ENCODE measurements at places on chromosomes 2 and 18.

- DNase-seq: no peak
Measured at GRCh38 chr2:11577101-11577883, 43.4 kb downstream of the GREB1 start.

DNA sequence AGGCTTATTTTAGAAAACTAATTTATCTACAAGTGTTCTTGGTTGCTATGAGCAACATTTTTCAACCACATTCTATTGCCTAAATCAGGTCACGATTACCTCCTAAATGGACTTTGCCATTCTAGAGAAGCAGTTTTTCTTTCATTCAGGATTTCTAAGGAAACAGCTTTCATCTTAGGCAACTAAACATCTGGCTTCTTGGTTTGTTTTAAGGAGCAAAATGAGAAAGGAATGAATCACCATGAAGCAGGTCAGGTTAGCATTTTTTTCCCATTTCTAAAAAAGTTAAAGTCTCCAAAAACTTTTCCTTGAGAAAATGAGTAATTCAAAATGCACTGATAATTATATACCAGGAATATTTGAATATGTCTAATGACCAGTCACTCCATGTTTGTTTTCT lies 114.8 kb downstream of the GAREM1 start:
- DNase-seq: no peak

- no peak for DNase-seq
Measured at GRCh38 chr2:67991456-67991855, 71.3 kb downstream of the C1D start.

DNA sequence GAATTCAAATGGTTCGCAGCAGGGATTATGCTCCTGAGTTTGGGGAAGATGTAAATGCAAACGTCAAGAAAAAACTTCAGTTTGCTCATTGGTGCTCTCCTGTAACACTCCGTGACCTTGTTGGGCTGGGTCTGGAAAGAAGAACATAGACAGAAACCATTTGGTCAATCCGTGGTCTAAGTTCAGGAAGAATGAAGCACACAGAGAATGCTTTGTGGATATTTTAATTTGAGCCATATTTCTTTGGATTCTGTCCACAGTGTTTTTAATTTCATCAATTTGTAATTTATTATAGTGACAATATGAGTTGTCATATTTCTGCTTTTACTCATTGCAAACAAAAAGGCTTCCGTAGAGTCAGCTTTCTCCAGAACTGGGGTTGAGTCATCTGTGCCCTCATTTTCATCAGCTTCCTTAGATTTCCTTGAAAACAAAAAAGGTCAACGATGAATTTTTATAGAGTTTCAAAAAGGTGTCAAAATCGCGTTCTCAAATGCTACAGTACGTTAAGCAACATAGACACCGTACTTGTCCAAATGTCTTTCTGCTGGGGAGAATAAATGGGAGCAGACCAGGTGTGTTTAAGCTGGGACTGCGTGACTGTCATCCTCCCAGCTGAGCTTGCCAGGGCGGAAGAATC lies 606.4 kb downstream of the RNF144A start:
- no peak for DNase-seq

DNA sequence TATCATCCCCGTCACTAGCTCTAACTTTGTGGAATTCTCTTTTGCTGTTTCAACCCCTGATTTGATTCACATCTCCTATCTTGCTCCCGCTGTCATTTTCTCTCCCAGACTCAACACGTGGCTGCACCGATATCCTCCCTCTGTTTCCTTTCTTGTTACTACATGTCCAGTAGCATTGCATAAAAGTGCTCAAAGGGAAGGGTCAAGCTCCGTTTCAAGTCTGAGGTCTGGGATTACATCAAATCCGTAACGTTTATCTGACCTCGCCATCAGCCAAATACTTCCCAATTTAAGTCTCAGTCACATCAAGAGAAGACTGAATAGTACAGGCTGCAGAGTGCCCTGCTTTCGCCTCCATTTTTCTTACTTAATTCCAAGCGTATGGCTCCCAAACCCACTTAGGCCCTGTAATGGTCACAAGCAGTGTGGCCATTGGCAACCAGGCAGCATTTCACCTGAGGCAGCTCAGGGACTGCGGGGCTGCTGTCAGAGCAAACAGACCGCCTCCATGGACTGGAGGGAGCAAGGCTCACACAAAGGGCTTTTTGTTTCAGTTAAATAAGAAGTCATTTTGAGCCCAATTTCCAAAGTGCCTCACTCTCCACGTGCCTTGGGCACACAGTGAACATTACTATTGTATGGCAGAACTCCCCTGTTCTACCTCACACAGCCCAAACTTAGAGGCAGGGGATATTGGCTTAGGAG lies 217.8 kb downstream of the BCL11A start:
- no peak for DNase-seq

- DNase-seq: no peak
Measured at GRCh38 chr2:164697688-164698461, 76.6 kb upstream of the GRB14 start.

GRCh38 chr2:144358979-144359541 lies 160.9 kb downstream of the ZEB2 start:
- DNase-seq: no peak

- no peak for DNase-seq
Measured at GRCh38 chr18:49486606-49486952, 455 bp downstream of the C18orf32 start.

DNA sequence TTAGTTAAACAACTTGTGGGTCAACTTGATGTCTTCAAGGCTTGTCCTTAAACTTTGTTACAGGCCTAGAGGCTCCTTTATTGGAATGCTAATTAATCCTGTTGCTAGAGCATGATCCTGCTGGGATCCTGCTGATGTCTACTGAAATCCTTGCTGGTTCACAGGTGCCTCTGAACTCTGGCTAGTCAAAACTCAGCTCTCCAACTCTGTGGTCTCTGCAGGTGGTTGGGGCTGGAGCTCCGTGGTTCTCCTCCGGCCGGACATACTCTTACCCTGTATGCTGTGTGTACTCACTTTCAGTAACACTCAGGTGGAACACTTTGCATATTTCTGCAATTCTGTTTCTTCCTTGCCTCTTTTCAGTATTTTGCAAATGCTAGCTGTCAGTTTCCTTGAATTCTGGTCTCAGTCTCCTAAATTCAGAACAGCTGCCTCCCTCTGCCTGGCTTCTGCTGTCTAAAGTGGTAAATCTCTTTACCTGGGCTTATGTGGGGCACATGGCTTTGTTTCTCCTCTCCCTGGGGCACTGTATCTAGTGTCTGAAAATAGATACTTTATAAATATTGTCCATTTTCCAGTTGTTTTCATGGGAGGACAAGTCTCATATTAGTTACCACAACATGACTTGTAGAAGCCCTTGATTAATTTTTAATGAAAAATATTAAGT lies 113.0 kb downstream of the ATP9B start:
- no peak for DNase-seq

GRCh38 chr2:53432936-53433335 lies 334.7 kb upstream of the CHAC2 start:
- no peak for DNase-seq

DNA sequence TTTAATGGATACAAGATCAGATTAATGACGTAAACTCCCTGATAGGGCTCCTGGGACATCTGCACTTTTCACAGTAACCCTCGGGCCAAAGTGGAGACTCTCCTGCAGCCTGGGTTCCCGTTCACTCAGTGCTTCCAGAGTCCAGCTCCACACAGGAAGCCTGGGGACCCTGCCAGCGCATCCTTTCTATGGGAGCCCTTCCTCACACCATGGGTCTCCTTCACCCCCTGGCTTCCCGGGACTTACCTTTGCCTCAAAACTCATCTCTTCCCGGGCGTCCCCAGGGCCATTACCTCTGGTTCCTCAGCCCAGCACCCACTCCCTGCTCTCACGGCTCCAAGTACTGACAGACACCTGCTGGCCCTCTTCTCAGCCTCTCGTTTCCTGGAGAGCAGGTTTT lies 40.7 kb upstream of the KLF11 start:
- DNase-seq: no peak

GRCh38 chr2:71923887-71924533 lies 223.7 kb downstream of the CYP26B1 start:
- peak; percentile 10 for DNase-seq

GRCh38 chr2:64809216-64809615 lies 155.5 kb upstream of the SERTAD2 start:
- DNase-seq: no peak

DNA sequence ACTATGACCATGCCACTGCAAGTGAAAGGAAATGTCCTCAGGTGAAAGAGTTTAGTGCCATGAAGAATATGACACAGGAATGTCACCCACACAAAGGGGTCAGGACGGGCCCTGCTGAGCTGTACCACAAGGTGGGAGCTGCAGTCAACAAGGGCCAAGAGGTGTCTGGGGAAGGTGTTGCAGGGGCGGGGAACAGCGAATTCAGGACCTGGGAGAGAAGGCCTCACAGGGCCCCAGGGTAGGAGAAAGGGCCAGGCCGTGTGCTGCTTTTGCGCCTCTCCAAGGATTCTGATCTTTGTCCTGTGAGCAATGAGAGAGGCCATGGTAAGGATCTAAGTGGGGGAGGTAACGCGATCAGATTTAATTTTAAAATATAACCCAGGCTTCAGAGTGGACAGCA lies 23.6 kb downstream of the CYB5A start:
- no peak for DNase-seq

DNA sequence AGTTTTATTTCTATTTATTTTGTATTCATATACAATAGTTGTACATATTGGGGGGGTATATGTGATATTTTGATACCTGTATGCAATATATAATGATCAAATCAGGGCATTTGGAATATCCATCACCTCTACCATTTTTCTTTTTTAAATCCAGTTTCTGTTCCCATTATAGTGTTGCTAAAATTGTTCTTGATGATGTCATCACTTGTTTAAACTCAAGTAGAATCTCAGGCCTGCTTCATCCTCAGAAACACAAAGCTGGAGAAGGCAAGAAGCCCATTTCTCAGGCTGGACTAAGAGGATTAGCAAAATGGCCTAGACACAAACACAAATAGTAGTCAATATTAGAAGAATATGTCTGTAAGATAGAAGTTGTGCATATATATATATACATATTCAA lies 747.1 kb upstream of the ACVR2A start:
- DNase-seq: no peak

DNA sequence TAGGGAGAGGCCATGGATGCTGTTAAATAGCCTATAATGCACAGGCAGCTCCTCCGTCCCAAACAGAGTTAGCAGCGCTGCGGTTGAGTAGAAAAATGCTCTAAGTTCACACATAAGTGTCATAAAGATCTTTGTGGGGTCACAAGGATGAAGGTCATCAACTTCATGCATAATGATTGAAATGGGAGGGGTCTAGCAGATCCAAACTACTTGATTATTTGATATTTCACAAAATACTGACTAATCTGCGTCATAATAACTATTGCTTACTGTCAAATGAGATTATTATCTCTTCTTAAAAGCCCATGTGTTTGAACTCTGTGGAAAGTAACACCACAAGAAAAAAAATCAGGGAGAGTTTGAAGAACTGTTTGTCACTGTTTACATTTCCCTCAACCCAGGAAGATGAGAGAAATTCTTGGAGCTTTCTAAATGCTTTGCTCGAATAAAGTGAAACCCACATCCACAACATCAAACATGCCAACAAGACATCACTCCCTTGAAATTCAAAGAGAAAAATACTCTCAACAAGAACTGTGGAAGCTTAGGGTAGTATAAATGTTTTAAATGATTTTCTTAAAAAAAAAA lies 50.5 kb upstream of the CREB1 start:
- DNase-seq: no peak

GRCh38 chr2:20537423-20538307 lies 90.8 kb downstream of the RHOB start:
- DNase-seq: no peak

DNA sequence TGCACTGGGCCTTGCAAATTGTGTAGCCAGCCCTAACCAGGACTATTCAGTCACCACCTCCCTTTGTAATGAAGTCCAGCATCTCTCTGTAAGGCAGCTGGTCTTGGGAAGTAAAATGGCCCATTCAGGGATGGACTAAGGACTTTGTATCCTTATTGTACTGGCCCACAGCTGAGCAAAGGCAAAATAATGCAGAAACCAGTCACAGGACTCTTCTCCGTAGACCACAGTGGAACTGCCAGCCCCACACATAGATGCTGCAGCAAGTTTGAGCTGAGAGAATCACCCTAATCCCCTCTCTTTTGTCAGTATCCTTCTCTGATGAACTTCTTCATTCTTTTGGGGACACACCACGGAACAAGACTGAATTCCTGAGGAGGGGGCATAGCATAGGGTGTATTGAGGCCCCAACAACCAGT lies 73.6 kb upstream of the RTN4 start:
- DNase-seq: no peak

- no peak for DNase-seq
Measured at GRCh38 chr2:54468673-54469072, 12.5 kb downstream of the SPTBN1 start.

GRCh38 chr2:157255746-157256145 lies 1.8 kb upstream of the GALNT5 start:
- no peak for DNase-seq

GRCh38 chr2:32993005-32993539 lies 46.3 kb downstream of the LTBP1 start:
- no peak for DNase-seq

GRCh38 chr2:74186038-74186437 lies 7.4 kb upstream of the MOB1A start:
- DNase-seq: no peak

GRCh38 chr2:19292007-19292406 lies 66.4 kb downstream of the OSR1 start:
- no peak for DNase-seq

- no peak for DNase-seq
Measured at GRCh38 chr18:596288-596881, 403 bp upstream of the CLUL1 start.

- DNase-seq: no peak
Measured at GRCh38 chr18:26225022-26225693, 1.1 kb upstream of the TAF4B start.
